Hypothalamus (tissue), 51 donors: ENCODE measurements at places on chromosomes 16 and 17.

- DNase-seq = no peak
Measured at GRCh38 chr17:4154201-4154600, 11.2 kb downstream of the CYB5D2 start.

GRCh38 chr16:31400191-31400590 is 7.1 kb downstream of the ITGAD start:
- no peak for DNase-seq

GRCh38 chr17:78973792-78974520 is 5.8 kb downstream of the LGALS3BP start:
- no peak for DNase-seq

GRCh38 chr17:48299760-48300159 is 130.3 kb downstream of the SKAP1 start:
- DNase-seq = no peak

DNA sequence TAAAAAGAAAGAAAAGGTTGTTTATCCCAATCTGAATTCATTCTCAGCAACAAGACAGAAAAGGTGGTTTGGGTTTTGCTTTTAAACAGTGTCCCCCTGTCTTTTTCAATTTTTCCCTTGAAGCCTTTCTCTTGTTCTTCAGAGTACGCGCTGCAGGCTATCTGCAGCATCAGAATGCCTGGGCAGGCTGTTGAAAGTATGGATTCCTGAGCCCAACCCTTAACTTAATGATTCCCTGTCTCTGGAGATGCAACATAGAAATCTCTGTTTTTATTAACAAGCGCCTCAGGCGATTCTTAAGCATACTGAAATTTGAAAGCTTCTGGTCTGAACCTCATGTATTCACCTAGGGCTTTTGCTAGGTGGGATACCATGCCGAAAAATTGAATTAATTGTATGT is 32.1 kb downstream of the DGKE start:
- DNase-seq = no peak

- no peak for DNase-seq
Measured at GRCh38 chr16:21265104-21265837, 12.8 kb downstream of the CRYM start.

DNA sequence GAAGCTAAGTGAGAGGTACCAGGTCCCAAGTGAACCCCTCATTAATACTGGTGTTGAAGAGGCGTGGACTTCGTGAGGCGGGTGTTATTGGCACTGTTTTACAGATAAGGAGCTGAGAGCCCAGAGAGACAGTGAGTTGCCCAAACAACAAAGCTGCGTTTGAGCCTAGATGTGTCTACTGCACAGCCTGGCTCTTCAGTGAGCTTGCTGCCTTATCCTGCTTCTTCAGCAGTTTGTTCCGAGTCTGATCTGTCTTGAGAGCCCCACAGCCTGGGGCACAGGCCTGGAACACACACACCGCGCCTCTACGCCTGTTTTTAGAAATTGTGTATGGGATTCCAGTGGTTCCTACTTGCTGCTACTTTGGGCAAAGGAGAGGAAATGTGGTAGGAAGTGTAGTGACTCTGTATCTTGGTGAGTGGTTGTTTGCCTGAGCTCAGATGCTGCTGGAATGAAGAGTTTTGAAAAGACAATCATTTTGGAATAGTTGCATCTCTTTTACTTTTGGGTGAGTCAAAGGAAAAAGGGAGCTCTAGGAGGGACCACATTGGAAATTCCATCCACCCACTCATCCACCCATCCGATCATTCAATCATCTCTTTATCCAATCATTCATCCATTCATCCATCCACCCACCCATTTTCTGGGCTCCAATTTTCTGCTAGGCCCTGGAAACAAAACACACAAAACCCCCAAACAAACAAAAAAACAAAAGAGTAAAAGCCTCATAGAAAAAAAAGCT is 22.3 kb upstream of the PLCG2 start:
- DNase-seq = no peak

DNA sequence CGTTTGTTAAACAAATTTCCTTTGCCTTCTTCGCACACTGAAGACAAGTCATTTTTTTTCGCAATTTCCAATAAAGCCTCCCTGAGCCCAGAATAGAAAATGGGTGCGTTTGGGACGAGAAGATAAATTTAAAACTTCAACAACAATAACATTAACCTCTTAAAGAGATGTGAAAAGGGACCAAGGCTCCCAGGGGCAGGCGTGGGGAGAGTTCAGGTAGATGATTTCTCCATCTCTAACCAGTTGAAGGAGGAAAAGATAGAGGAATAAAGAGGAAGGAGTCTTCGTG is 1.3 kb upstream of the HOXB4 start:
- DNase-seq = no peak

DNA sequence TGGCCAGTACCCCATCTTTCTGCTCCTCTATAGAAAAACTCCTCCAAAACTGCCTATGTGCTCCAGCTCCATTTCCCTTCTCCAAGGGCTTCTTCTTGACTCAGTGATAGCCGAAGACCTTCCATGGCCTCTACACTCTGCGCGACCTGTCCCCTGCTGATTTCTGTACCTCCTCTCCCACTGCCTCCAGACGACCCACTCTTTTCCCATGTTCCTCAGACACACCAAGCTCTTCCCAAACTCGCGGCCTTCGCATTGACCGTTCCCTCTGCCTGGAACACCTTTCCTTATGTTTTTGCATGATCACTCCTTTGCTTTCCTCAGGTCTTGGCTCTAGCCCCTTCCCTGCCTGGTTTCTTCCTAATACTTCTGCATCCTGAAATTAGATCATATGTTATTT is 255.6 kb upstream of the SDK2 start:
- DNase-seq = no peak

DNA sequence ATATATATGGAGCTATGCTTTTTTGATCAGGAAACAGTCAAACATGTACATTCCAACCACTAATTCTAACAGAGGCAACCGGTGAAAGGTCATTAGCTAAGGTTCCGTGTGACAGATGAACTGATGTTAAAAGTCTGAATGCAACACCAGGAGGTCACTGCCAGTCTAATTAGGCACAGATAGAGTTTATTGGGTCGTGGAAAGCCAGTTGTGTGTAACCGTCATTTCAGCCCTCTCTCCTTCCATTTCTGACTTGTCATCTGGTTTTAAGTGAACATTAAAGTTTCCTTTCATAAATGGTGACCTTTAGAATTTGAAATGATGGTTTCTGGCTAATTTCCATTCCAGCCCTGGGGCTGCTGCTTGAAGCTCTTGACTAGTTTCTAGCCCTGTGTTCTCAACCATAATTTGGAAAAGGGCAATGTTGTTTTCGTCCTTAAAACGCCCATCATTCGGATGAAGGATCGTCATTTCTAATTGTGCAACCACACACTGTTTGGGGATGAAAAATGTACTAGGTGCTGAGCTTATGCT is 23.9 kb downstream of the CACNG3 start:
- no peak for DNase-seq

GRCh38 chr17:75473246-75473645 is 16.8 kb downstream of the TMEM94 start:
- peak; percentile 34 for DNase-seq

GRCh38 chr16:24010440-24011089 is 174.8 kb downstream of the PRKCB start:
- DNase-seq = peak; percentile 81

GRCh38 chr16:56630134-56630533 is 2.3 kb upstream of the MT1M start:
- no peak for DNase-seq

GRCh38 chr16:69035375-69035774 is 70.1 kb upstream of the HAS3 start:
- no peak for DNase-seq

- DNase-seq = no peak
Measured at GRCh38 chr17:72382971-72383722, 262.3 kb downstream of the SOX9 start.

DNA sequence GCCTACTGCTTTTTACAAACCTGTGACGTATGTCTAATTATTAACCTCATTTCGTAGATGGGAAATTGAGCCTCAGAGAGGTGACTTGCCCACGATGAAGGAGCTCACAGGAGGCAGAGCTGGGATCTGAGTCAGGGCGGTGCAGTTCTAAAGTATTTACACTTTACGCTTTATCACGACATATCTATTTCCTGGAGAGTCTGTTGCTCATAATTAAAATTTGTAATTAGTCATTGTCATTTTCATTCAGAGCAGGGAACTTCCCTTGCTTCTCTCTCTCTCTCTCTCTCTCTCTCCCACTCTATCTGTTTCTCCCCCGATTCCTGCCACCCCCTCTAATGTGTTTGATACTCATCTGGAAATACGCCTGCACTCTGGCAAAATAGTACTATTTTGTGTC is 5.9 kb downstream of the SLC5A11 start:
- DNase-seq = no peak

GRCh38 chr16:8925455-8925854 is 38.3 kb downstream of the USP7 start:
- no peak for DNase-seq

GRCh38 chr16:11743308-11744074 is 834 bp upstream of the TXNDC11 start:
- DNase-seq = no peak

DNA sequence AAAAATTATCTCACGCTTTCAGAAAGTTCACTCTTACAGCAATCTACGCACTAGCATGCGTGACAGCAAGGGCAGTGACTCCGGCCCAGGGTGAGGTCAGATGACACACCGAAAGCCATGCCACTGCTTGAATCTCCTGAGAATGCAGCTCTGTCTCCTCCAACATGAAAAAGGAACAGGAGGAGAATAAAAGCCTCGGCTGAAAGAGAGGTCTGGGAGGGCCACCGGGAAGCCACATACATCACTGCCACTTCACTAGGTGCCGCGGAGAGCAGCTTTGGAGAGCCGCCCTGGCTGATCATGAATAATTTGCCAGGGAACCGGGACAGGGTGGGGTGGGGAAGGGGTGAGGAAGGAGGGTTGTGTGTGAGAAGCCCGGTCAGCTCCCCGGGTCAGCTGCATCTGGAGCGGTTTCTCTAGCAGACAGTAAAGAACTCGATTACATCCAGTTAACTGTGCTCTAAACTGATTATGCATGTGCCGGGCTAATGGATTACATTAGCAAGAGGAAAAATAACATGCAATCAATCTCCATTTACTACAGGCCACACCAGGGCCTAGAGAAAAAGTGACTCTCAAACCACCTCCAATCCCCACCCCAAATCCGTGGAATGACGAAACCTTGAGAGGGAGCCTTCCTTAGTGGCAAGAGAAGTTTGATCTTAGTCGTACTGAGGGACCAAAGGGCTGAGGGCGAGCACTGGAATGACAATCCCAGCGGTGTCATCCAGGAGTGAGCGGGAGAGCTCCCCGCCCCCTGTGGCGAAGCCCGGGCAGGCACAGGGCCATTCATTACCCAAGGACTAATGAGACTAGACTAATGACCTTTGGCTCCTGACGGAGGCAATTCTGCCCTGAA is 100.3 kb downstream of the ZFHX3 start:
- DNase-seq = no peak

DNA sequence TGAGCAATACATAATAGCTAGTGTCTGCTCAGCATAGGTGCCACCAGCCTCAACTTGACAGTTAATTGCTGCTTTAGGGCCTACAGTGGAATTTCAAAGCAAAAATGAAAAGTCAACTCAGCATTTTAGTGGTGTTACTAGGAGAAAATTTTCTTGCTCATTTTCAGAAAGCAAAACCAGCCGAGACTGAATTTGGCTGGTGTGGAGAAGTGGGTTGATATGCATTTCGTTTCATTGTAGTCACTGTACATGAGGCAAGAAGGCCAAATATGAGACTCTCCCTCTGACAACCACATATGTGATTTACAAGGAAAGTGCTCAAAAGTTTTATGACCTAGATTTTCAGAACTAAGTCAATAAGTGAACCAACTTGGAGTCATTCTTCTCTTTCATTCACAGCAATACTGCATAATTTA is 54.0 kb downstream of the DUSP14 start:
- no peak for DNase-seq

DNA sequence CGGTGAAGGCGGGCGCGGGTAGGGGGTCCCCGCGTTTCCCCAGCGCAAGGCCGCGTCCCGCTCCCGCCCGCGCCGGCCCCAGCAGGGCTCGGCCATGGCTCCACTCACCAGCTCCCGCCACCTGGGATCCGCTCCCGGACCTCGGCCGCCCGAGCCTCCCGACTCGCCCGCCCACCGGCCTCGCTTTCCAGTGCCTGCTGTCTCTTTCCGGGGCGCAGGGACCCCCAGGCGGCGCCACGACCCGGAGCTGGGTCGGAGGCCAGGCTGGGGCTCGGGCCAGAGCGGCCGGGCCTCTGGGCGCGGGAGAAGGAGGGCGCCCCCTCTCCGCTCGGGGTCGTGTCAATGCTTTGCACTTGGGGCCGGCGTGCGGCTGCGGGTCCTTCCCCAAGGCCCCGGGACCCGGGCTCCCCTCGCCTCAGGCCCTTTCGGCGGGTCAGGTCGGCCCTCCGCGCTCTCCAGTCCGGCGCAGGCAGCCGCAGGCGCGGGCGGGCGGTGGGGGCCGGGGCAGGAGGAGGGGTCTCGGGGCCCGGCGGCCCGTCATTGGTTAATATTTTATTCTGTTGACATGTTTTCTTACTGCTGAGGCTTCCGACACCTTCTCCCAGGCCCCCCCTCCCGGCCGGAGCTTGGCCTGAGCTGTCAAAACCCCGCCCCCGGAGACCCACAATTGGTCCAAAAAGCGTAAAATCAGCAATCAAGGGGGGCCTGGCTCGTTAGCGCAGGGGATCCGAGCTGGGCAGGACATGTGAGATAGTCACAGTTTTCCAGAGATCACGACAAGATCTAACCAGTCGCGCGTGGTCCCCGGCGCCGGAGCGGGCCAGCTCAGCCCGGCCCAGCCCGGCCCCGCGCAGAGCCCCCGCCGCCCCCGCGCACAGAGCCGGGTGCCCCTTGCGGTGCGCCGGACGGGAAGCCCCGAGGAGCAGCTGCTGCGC is at the start of gene TBX2:
Gene TBX2 (plus strand): TSS at position 713 of the 935 bp plus-strand sequence. CDS start 334 bp downstream, outside the sequence.
- no peak for DNase-seq

DNA sequence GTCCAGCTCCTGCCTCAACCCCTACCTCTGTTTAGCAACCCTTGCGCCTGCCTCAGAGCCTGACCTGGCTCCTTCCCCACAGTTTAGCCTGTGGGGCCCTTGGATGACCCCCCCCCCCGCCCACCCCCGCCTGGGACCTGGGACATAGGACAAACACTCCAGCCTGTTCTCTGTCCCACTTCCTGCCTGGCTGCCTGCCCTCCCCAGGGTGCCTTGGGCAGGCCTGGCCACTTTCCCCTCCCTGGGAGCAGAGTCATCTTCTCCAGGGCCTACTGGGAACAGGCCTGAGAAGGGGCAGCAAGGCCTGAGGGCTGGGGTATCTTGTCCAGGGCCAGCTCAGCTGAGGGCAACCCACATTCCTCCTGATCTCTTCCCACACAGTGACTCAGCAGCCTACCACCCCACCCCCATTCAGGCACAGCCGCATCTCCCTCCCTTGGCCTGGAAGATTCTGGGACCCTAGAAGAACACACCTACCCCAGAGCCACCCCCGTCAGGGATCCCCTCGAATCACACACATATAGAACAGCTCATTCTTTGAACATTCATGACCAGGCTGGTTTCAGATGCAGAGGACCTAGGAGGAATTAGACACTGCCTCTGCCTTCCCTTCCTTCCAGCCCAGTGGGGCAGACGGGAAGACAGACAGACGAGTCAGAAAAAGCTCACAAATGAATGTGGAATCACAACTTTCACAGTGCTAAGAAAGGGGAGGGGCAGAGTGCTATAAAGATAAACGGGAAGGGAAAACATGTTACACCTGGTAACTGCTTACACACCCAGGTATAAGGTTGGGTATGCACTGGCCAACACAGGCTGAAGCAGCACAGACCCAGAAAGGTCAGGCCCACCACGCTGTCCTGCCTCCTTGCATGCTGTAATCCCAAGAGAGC is 6.0 kb downstream of the FHOD1 start:
- DNase-seq = no peak

- no peak for DNase-seq
Measured at GRCh38 chr17:8948462-8948861, 17.0 kb downstream of the PIK3R5 start.

GRCh38 chr17:81703747-81704654 is 834 bp downstream of the MRPL12 start:
- DNase-seq = no peak
